SHP77 treated with DMSO at 0.1 percent for 48 hours (cell line): ENCODE measurements at places on chromosomes 4 and X.
A peak's percentile ranks its signal among the peaks of the same experiment; 100 is the strongest.

- DNase-seq = no peak
Observed at GRCh38 chr4:48079972-48080391, 54.1 kb downstream of the TXK start.

DNA sequence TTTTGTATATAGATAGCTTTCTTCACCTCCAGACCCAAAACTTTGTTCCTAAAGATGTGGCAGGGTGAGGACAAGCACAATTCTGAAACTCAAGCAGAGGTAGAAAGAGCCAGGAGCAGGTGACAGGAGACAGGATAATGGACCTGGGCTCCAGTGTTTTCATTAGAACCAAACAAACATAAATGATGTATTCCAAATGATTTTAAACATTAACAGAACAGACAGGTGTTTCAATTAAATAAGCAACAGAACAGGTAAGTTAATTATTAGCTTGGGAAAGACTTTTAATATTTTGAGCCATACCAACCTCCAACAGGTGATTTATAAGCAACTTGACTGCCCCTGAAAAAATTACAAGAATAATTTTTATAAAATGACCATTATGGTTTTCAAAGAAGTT is 459.4 kb upstream of the LCORL start:
- DNase-seq = no peak

GRCh38 chrX:150360331-150360730 is 2.8 kb upstream of the MAMLD1 start:
- DNase-seq = no peak

DNA sequence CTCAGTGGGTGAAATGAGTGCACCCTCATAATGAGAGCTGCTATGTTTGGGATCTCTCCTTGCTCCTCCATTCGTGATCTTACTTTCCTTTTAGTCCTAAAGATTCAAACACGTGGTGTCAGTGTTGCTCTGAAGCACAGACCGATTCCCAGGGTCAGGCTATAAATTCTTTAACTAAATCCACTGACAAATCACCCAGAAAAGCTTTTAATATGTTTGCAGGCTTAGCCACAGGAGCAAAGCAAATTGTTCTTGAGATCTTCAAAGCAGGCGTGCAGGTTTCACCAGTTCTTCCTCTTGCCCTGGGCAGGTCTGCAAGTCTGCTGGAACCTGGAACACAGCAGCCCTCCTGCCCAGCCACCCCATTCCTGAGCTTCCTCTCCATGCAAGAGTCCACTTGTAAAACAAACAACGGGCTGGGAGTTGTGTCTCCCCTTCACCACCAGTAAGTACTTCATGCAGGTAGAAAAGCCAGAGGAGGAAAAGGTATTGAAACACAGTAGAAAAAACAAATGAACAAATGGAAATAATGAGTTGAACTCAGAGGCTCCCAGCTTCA is 70.1 kb upstream of the ENPP6 start:
- no peak for DNase-seq

DNA sequence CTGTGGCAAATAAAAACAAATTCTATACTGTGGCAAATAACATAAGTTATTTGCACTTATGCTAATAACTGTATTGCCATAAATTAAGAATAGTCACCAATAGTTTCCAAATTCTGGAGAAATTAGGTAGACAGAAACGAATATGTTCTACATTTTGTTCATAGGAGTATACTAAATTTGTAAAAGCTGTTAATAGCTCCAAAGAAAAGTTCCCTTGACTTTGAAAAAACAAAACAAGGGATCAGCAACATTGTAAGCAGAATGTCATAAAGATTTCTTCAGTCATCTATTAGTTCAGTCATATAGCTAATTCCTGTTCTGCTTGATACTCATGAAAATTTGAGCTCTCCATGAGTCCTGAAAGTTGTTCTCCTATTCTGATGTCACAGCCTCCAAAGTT is 1472.8 kb downstream of the C4orf33 start:
- DNase-seq = no peak

- no peak for DNase-seq
Observed at GRCh38 chrX:107686792-107687191, 58.5 kb downstream of the PRPS1 start.

GRCh38 chrX:129637217-129638109 is 17.3 kb downstream of the APLN start:
- DNase-seq = no peak

DNA sequence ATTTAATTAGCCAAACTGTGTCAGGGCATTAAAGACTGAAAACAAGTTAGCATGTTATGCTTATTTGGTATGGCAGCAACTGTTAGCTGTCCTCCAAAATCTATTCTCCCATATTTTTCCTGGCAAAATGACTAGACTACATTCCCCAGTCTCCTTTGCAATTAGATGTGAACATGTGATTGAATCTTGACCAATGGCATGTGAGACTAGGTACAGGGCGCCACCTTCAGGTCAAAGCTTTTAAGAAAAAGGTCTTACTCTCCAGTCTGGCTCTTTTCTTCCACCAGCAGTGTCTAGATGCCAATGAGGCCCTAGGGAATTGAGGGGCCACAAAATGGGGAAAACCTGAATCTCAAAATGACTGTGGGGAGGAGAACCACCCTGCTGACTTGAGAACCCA is 408.2 kb downstream of the SMARCA1 start:
- peak; percentile 18 for DNase-seq

GRCh38 chr4:109465069-109465468 is 31.5 kb downstream of the SEC24B start:
- DNase-seq = no peak

DNA sequence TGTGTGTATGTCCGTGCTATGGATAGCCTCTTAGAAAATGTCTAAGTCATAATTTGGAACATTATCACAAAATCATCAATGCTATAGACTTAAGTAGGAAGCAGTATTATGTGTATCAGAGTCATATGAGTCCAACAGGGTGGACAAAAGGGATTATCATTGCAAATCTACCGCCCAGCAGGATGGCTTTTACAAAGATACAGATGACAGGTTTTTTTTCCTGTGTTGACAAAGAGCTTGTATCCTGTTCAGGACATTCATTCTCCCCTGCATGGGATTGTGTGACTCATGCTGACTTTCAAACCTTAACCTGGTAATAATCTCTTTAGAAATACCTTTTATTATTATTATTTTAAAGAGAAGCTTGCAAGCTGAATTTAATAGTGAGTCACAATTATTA is 310.3 kb upstream of the GNPDA2 start:
- no peak for DNase-seq

GRCh38 chrX:13253223-13253622 is 66.6 kb downstream of the ATXN3L start:
- no peak for DNase-seq

DNA sequence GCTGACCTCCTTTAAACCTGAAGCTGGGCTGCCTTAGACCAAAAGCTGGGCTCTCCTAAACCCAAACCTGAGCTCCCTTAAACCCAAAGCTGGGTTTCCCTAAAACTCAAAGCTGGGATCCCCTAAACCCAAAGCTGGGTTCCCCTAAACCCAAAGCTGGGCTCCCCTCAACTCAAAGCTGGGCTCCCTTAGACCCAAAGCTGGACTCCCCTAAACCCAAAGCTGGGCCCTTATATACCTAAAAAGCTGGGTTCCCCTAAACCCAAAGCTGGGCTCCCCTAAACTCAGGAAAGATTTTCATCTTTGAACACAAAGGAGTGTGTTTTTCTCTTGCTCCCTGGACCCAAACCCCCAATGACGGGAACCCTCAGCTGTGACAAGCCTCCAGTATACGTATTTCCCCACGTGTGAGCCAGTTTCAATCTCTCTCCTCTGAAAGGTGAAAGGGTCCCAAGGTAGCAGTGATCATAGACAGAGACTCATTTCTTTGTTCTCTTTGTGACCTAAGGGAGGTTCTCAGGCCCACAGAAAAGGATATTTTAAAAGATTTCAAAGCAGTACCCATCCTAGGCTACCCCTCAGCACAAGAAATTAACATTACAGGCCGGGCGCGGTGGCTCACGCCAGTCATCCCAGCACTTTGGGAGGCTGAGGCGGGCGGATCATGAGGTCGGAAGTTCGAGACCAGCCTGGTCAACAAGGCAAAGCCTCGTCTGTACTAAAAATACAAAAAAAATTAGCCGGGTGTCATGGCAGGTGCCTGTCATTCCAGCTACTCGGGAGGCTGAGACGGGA is 31.3 kb upstream of the ASMTL start:
- no peak for DNase-seq

DNA sequence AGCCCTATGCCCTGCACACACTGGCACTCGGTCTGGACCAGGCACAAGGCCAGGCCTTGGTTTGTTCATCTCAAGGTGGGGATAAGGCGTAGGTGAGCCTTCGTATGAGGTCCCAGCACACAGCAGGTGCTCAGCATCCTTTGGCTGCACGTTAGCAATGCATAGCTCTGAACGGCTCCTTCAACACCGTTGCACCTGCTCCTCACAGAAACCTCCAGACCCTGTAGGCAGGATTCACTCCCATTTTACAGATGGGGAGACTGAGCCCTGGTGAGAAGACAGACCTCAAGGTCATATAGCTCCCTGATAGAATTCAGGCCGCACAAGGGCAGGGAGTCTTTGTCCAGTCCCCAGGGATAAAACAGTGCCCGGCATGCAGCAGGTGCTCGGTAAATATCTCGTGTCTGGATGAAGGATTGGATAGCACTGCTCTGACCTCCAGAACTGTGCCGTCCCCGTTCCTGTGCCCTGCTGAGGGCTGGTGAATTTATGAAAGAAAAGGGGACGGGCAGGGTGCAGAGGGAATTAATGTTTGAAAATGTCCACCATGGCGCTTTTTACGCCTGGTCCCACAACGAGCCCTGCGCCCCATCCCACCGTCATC is 2.4 kb downstream of the PPP2R2C start:
- no peak for DNase-seq

DNA sequence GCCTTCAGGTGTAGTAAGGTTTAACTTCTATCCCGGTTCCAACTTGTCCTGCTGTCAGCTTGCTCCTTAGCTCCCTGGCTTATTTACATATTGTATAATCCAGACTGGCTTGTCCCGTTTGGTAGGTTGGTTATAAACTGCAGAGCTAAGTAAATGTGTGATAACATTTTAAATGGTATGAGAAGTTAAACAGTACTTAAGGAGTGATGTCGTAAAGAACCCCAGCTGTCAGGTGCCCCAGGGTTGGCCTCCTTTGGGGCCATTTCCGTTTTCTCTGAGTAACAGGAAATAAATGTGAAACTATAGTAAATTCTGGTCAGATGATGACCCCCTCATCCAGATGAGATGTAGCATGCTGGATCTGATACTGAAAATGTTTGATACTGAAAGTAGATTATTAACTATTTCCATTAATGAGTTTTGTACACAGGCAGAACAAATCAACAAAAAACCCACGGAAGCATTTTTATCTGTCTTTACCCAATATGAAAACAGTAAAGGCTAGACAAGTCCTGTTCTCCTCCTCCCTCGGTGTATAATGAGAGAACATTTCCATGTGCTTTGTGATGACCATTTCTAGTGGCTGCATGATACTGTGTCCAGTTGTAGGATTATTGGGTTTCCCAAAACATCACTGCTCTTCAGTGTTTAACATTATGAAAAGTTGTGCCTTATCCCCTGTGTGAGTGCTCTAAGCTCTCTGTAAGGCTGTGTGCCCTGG is 22.4 kb downstream of the GAB1 start:
- DNase-seq = no peak

- no peak for DNase-seq
Observed at GRCh38 chr4:169506903-169507302, 105.5 kb downstream of the NEK1 start.

GRCh38 chr4:95877636-95878035 is 37.7 kb downstream of the PDHA2 start:
- DNase-seq = no peak

GRCh38 chrX:71636438-71637252 is 18.3 kb upstream of the CXCR3 start:
- peak; percentile 13 for DNase-seq

DNA sequence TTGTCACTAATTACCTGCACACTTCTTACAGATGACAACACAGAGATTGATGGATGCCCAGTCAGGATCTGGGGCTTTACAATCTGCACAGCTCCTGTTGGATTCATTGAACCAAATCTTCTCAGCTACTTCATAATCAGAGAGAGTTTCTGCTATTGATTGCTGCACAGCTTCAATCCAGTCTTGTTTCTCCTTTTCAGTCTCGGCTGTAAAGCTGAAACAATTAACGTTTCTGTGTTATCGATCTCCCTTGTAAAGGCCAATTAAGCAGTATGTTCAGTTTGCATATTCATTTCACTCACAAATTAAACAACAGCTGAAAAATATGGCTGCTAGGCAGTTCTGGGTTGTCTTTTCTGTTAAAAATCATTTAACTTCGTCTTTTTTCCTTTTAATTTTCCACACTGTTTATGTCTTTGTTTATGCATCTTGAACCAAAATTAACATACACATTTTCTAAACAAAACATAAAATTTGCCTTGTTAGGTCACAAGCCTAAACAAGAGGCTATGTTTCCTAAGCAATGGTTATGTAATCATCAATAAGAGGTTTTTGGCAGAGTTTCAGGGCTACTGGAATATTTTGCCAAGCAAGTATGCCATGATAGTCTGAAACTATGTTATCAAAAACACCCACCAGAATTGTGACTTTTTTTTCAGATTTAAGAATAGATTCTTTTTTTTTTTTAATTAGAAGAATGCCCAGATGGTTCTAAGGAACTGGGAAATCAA is 79.2 kb downstream of the ARAP2 start:
- no peak for DNase-seq

- DNase-seq = no peak
Observed at GRCh38 chr4:188031751-188032150, 36.2 kb downstream of the ZFP42 start.

- DNase-seq = no peak
Observed at GRCh38 chrX:1273896-1274295, 5.3 kb downstream of the CSF2RA start.

- DNase-seq = no peak
Observed at GRCh38 chr4:153067376-153067775, 131.3 kb downstream of the FHDC1 start.

- DNase-seq = no peak
Observed at GRCh38 chr4:128725405-128726055, 84.0 kb upstream of the JADE1 start.

DNA sequence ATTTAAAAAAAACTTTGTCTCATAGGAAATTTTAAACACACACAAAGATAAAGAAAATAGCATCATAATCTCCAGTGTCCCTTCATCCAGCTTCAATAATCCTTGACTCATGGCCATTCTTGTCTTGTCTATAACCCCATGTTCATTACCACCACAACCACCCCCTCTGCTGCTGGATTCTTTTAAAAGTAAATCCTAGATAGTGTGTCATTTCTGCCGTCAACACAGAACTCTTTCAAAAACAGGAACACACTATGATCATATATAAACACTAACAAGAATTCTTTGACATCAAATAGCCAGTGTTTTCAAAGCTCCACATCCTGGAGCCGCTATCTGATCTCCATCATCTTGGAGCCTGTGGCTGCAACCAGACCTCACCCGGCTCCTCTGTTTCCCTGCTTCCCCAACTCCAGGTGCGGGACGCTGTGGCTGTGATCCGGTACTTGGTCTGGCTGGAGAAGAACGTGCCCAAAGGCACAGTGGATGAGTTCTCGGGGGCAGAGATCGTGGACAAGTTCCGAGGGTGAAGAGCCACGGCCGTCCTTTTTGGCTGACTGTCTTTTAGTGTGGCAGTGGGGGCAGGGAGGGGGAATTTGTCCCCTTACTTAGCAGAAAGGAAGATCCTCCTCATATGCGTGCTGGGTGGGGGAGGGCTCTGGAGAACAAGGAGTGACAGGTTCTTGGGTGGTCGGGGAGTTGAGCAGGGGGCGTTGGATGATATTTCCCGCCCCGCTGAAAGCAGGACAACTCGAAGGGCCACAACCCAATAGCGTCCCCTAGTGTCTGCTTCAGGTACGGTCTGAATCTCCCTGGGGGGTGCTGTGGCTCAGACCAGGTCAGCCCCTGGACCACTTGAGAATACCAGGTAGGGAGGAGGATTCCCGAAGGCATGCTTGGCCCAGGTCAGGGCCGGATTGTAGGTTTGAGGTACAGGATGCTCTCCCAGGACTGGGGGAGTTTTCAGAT is 15.6 kb downstream of the XPNPEP2 start:
- DNase-seq = no peak
